ENCODE measurements at places on chromosomes 7 and 10.
A peak's percentile ranks its signal among the peaks of the same experiment; 100 is the strongest.

GRCh38 chr10:98676895-98677294 is 230.2 kb upstream of the HPS1 start:
- DNase-seq, result no peak

DNA sequence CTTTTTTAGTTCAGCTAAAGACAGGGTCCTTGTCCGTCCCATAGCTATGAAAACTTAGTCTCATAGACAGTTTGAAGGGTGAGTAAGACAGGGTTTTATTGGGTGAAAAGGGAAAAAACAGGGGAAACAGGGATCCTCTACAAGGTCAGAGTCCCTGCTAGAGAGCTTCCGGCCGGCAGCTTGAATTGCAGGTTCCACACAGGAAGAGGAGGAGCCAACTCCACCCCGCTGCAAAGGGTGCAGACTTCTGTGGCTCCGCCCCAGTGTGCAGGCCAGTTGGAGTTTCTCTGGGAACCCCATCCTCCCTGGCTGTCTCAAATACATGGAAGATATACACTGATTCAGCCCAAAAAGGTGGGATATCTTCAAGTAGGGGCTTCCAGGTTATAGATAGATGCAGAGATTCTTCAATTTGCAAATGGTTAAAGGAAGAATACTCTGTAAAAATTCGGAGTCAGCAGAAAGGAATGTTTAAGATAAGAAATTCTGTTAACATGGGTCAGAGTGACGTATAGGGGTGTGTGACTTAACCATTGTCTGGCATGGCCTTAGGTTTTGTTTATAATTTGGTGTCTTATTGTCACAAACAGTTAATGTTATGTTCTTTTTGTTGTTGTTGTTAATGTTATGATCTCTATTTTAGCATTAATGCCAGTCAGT is 34.6 kb upstream of the HECW1 start:
- no peak for DNase-seq

- DNase-seq, result peak; percentile 59
Measured at GRCh38 chr10:61974601-61975390, 73.3 kb downstream of the ARID5B start.

DNA sequence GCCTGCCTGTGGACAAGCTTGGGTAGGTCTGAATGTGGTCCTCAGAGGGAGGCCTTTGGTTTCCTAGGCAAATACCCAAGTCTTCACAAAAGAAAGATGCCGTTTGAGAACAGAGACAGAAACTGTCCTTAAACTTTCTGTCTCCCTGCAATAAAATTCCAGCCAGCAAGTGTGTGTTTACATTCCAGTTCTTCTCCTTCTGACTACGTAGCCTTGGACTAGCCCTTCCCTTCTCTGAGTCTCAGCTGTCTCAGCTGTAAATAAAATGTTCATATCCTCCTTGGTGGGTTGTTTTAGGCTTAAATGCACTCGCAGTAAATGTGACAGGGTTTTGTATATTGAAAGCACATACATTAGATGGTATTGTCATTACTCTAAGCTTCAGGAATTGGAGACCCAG is 561.2 kb upstream of the MKI67 start:
- DNase-seq, result no peak

DNA sequence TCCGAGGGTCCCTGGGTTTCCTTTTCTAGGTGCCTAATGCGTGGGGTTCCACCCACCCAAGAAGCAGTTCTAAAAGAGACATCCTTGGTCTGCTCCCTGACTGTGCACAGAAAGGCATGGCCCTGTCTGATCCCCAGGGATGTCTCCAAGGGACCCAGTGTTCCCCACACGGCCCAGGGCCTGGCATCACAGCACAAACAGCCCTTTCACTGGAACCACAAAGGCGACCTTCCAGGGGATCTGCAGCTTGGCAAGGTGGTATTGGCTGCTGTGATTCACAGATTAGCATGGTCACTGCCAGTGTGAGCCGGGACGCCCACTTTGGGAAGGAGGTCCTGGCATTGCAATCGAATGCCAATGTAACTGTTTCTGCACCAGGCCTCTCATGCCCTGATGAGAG is 6.4 kb downstream of the KCNMA1 start:
- DNase-seq, result no peak
